ENCODE measurements at places on chromosomes 12 and 14.

DNA sequence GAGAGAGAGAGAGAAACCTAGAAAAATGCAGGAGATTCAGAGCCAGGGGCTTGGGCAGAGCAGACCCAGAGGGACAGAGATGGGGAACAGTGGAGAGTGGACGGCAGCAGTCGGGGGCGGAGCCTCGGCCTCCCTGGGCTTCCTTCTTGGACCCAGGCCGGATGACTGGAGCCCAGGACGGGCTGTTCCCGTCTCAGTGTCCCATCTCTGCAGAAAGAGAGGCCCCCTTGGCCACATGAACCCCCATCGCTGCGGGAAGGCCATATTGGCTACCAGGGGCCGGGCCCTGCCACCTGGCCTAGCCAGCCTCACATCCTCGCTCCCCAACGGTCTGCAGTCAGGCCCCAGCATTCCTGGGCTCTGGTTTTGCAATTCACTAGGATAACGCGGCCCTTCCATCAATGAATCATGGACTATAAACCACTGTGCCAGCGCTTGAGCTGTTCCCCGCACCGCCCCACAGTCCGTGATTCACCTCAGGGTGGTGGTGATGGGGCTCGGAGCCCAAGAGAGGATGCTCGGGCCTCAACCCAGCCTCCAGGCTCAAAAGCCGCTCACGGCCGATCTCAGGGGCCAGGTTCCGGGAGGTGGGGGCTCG is 116.5 kb downstream of the RFLNA start:
- DNase-seq = no peak

DNA sequence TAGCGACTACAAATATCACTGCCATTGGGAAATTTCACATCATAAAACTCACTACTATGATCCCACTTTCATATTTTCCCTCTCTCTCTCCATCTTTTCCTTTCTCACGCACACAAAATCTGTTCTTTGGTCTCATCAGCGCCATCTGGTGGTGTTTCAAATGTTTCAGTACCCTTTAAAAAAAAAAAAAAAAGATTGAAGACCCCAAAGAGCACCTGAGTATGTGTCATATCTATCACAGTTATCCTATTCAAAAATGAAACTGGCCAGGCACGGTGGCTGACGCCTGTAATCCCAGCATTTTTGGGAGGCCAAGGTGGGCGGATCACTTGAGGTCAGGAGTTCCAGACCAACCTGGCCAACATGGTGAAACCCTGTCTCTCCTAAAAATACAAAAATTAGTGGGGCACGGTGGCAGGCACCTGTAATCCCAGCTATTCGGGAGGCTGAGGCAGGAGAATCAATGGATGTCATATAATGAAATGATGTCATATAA is 72.4 kb downstream of the TTC9 start:
- DNase-seq = no peak

DNA sequence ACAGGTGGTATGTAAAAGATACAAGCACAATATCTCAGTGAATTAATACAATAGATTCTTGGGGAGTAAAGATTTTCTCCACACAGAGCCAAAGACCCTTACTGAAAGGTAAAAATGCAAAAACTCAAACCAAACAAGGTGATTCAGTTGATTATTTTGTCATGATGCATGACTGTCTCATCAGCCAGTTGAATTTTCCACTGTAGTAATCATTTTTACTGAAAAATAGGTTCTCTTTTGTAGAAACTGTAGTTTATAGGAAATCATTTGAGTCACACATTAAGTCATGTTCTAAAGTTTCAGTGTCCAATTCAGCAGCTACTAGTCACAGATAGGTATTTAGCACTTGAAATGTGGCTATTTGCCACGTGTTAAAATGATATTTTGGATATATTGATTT is 53.6 kb downstream of the PPFIA2 start:
- DNase-seq = no peak

DNA sequence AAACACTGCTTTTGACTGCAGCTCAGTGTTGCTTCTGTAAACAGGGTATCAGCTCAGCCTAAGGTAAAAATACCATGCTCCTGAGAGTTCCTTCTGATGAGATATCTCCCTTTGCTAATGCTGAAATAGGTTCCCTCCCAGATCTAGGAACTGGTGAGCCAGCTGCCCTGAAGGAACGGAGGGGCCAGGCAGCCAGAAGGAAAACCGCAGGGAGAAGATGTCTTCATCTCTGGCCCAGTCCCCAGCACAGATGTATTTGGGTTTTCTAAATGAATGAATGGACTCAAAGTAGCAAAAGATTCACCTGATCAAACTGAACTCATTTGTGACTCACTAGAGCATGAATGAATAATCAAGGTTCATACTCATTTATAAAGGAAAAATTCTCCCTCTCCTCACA is 247.8 kb downstream of the MSRB3 start:
- no peak for DNase-seq

GRCh38 chr12:7602277-7602676 is 63.4 kb downstream of the APOBEC1 start:
- no peak for DNase-seq

DNA sequence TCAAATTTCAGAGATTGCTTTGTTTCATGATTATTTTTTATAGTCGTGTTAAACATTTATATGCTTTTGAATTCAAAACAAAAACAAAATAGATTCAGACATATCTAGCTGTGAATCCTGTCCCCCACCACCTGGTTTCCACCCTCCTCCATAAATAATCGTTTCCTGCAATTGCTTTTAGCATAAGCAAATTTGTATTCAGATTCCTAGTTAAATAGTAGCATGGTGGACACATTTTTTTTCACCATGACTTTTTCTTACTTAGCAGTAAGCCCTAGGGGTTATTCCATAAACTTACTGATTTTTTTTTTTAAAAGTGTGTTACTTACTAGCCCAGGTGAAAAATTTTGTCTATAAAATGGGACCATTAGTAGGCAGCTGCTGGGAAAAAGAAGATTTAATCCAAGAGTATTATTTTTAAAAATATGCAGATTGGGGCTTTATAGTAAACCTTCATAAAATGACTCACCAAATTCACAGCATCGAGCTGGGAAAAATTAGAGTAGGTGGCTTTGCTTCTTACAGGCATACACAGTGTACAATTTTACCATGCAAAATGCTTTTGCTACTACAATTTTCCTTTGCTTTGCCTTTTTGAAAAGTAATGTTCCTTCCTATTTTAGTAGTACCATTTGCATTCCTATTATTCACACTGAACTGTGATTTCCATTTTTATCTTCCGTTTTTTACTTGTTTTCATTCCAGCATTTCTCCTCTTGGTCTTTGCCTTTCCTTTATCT is 117.8 kb downstream of the BTG1 start:
- DNase-seq = no peak

DNA sequence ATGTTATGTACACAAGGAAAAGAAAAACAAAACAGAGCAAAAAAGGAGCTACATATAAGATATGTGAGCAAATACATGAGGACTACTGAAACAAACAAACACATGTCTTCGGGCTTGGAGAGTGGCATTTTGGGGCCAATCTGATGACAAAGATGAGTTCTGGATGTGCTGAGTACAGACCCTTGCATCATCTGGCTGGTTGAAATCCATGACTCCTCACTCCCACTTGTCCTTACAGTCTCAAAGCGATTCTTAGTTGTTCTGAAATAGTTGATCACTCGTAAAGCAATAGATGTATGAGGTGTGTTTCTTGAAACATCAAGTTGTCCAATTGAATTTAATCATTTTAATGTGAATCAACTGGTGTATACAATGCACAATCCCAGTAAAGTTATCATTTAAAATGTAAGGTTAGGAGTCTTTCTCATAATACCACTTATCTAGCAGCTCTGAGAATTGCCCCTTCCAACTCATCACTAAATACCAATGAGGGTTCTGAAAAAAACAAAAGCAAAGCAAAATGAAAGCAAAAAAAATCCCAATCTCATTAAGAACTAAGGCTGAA is 136.9 kb downstream of the ITPR2 start:
- DNase-seq = no peak

- DNase-seq = no peak
Measured at GRCh38 chr14:105207460-105207901, 26.4 kb upstream of the NUDT14 start.

- DNase-seq = no peak
Measured at GRCh38 chr14:25909045-25909747, 688.6 kb downstream of the NOVA1 start.

DNA sequence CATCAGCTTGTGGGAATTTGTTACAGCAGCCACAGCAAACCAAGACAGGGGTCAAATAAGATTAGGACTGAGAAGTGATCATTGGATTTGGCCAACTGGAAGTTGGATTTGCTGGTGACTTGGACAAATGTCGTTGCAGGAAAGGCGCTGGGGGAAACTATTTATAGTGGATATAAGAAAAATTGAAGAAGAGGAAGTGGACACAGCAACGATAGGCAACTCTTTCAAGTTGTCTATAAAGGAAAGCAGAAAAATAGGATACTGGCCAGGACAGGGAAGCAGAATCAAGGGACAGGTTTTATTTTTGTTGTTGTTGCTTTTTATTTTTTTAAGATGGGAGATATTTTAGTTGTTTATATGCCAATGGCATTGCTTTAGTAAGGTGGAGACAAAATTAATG is 56.2 kb upstream of the RTRAF start:
- no peak for DNase-seq

GRCh38 chr12:53224897-53225634 is 6.9 kb downstream of the RARG start:
- no peak for DNase-seq

- no peak for DNase-seq
Measured at GRCh38 chr14:90554341-90554740, 157.5 kb downstream of the CALM1 start.

DNA sequence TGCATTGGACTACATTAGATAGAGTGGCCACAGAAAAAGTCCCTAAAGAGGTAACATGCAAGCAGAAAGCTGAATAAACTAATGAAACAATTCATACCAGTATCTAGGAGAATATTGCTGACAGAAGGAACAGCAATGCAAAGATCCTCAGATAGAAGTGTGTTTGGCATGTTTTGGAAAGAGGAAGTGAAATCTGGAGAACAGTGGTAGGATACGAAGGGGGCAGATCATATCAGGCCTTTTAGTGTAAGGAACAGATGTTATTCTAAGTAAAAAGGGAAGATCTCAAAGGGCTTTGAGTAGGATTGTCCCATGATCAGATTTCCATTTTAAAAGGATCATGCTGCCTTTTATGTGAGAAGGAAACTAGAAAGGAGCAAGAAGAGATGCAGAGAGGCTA is 342.9 kb downstream of the PAWR start:
- no peak for DNase-seq

GRCh38 chr12:88691811-88692210 is 111.5 kb upstream of the KITLG start:
- DNase-seq = no peak

DNA sequence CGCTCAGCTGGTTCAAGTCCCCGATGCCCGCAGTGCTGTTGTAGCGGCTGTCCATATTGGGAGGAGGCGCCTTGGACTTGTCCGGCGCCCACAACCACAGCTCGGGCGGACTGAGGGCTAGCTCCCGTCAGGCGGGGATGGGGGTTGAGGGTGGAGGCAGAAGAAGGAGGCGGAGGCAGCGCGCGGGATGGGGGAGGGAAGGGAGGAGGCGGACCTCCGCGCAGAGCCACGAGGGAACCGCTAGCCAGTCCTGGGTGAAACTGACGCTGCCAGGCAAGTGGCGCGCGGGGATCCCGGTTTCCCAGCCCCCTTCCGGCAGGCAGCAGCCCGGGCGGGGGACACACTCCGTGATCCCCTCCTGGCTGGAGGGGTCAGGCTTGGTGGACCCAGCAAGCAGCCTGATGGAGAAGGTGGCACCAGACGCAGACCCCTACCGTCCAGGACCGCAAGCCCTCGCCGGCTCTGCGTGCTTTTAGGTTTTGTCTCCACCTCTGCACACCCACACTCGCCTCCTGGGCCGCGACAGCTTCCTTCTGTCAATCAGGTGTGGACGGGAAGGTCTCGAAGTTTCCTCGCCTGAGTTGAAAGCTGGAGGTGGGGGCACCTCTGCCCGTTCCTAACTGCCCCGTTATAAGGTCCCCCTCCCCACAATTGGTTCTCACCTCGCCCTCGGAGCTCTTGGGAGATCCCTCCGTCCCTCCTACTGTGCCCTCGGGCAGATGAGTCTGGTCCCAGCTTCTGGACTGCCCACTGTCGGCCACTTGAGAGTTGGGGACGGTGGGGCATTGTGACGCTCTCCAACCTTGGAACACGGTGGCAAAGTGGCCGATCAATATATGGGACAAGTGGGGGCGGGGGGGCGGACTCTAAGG is at the start of gene CPNE8:
Gene CPNE8 (minus strand): TSS at position 112 of the 872 bp plus-strand sequence. CDS start 57 bp downstream, at position 55.
- DNase-seq = no peak

GRCh38 chr14:79580906-79581305 is 630.4 kb downstream of the DIO2 start:
- DNase-seq = no peak

DNA sequence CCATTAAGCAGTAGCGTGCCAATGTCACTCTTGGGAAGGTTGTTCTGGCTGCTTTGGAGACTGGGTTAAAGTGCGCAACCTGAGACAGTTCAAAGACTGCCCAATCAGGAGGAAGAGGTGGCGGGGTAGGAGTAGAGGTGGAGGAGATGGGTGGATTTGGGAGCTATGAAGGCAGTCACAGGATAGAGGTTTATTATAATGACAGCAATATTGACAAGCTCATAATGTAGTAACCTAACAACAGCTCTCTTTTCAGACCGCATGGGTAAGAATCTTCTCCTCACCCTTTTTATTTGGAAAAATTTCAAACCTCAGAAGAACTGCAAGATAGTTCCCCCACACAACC is 5.3 kb upstream of the PSMD9 start:
- DNase-seq = no peak

GRCh38 chr12:5379749-5380496 is 52.0 kb upstream of the NTF3 start:
- no peak for DNase-seq

- no peak for DNase-seq
Measured at GRCh38 chr12:51368640-51369517, 22.3 kb downstream of the GALNT6 start.

DNA sequence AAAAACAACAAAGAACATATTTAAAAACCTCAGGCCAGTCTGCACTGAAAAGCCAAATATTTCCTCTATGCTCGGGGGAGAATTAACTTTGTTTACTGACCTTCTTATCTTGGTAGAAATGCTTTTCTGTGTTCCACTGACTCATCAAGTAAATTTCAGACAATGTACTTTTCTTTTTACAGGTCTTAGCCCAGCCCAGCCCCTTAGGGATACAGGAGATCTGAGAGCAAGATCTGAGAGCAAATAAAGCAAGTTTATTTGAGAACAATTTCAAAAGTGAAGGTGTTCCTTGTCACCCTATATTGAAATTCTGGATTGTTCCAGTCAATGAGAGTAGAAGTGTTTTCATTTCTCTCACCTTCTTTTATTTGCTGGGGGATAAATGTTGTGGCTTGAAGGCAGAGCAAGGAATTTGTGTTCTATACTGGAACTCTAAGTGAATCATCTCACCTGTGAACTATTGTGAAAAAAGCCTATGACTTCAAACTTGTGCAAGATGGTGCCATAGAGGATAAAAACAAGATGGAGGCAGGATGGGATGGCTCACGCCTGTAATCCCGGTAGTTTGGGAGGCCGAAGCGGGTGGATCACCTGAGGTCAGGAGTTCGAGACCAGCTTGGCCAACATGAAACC is 7.9 kb upstream of the GPRC5A start:
- no peak for DNase-seq

Measured in retinal pigment epithelial cell (primary cell).